ENCODE measurements at places on chromosomes 4 and X.

- DNase-seq = no peak
Observed at GRCh38 chr4:108714880-108715279, 48.0 kb downstream of the ETNPPL start.

DNA sequence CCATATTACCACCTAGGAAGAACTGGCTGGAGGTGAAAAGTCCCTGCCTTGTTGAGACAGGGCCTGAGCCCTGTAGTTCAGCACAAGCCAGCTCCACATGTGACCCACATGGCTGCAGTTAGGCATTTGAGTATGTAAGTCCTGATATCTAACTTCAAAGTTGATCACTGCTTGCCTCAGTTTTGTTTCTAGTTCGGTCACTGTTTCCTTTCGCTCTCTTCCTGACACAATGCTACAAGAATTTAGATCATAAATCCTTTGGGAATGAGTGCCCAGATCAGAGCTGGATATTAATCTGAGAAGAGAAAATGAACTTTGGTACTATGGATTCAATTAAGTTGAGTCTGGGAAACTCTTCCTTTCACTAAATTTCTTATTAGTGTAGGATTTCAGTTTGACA lies 48.4 kb downstream of the AKAP4 start:
- DNase-seq = no peak

- no peak for DNase-seq
Observed at GRCh38 chr4:186628058-186628711, 72.8 kb upstream of the MTNR1A start.

- no peak for DNase-seq
Observed at GRCh38 chr4:139933104-139933503, 220.9 kb downstream of the MAML3 start.

DNA sequence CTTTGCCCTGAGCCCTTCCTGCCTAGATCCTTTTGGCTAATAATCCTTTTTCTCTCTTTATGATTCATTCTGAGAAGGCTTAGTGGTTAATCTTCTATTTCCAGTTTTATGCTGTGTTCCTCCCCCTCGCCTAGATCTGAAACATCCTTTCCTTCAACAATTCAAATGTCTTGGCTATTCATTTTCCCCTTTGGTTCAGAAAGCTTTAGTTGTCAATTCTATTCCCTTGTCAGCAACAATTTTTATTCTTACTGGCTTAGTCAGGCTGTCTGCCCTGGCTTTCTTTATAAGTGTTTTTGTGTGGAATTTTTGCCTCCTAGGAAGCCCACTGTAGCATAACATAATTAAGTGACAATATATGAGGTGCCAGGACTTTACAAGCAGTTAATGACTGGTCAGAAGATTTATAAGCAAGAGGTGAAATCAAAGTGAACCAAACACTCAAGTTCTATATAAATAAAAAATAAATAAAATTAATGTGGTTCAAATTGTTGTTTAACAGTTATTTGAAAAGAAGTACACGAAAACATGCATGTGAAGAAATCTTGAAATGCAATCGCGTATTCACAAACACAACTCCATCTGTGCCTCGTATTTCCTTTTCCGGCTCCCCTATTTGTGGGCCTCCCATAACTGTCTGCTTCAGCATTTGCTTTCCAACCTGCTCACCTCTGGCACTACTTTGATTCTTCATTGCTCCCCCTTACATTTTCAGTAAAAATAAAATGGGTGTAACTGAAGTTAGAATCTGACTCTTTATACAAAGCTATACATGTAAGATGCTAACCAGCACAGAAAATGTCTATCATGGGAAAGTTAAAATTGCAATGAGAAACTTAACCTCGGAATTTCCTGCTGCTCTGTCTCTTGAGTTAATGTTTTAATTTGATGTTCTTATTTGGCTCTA lies 235.4 kb downstream of the SPRY1 start:
- no peak for DNase-seq
